Neural crest cell (in vitro differentiated cells): ENCODE measurements at places on chromosomes 11 and 22. TPM values are rescaled to one million over a fixed set of nuclear protein-coding genes. Genes with fewer than 3 reads are reported as not detected.

DNA sequence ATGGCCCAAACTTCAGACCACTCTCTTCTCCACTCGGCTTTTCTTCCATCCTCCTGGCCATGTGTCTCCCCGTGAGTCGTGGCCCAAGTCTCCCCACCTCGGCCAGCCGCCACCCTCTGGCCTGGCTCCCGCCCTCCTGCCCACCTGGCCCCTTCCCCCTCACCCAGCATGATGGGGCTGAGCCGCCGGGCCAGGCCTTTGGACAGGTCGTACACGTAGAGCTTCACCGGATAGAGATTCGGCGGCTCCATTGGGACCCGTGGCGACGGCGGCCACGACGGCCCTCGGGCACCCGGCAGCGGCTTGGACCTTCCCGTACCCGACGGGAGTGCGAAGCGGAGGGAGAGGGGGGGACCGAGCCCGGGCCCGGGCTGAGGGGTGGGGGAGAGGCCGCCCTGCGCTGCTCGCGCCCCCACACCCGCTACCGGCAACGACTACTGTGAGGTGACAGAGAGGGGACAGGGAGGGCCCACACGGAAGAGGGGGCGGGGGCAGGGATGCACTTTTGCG, at the start of gene DESI1:
Gene DESI1, minus strand, starts transcription at position 455 of the 510 bp plus-strand sequence. Its CDS starts 204 bp downstream, at position 251.
- H3K27me3 ChIP-seq = no peaks in the 10 kb centered on the region
- DNase-seq = no peak
- H3K36me3 ChIP-seq = peaks cover 18% of the 10 kb centered on the region
- H3K27ac ChIP-seq = peak within 1 kb of the TSS; percentile 99
- H3K4me1 ChIP-seq = peaks cover 27% of the 10 kb centered on the region

DNA sequence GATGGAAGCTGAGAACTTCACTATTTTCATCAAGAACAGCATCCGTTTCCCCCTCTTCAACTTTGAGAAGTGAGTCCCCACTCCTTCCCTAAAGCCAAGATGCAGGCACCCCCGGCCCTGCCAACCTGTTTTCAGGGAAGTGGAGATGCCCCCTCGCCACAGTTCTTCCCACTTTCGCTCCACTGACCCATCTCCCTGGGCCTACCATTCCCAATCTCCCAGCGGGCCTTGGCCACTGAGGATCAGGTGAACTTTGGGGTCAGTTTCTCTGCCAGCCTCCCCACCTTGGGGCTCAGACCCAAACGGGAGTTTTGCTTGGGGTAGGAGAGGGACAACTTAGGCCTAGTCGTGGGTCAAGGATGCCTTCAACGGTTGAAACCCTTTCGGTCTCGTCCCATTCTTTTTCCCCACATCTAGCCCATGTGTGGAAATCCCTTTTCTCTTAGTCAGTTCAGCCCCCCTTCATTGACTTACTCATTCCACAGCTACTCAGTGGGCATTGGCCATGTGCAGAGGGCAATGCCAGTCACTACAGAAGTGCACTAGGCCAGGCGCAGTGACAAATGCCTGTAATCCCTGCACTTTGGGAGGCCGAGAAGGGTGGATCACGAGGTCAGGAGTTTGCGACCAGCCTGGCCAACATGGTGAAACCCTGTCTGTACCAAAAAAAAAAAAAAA, 10.6 kb downstream of the P2RX3 start:
- H3K4me3 ChIP-seq = no peak overlapping the region
- H3K27ac ChIP-seq = no peak overlapping the region
- peaks cover 5% of the 10 kb centered on the region for H3K36me3 ChIP-seq

GRCh38 chr11:7612056-7612660, 61.1 kb downstream of the CYB5R2 start:
- DNase-seq = no peak
- H3K4me3 ChIP-seq = no peak overlapping the region
- H3K27ac ChIP-seq = no peak overlapping the region
- peaks cover 8% of the 10 kb centered on the region for H3K4me1 ChIP-seq

GRCh38 chr11:127492029-127492428, 491.5 kb upstream of the KIRREL3 start:
- peaks cover 7% of the 10 kb centered on the region for H3K4me1 ChIP-seq
- DNase-seq = no peak
- no peak overlapping the region for H3K4me3 ChIP-seq
- H3K27me3 ChIP-seq = no peaks in the 10 kb centered on the region

DNA sequence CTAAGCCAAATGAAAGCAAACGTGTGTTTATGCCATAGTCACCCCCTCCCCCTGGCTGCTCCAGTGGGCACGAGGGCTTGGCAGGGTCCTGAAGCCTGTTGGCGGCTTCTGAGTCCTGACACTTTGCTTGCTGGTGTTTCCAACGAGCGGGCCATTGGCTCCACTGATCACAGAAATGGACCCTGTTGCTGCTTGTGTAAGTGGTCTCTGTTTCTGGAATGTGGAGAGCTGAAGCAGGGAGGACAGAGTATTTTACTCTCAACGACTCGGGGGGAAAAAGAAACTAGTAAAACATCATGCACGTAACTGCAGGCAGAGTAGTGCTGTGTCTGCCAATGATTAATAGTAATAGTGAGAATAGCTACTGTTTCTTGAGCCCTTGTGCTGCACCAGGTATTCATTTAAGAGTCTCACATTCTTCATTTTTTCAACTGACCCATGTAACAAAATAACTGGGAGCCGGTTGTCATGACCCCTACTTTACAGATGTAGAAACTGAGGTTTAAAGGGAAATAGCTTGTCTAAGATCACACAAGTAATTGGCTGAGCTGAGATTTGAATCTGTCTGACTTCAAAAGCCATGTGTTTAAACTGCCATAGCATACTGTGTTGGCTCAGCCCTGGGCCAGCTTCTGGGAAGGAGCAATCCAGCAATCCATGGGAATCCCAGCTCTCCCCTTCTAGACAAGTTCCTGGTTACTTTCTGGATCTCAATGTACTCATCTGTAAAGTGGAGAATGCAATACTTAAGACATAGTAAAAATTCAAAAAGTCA, 526.7 kb downstream of the INSC start:
- no peaks in the 10 kb centered on the region for H3K36me3 ChIP-seq
- H3K4me1 ChIP-seq = peaks cover 6% of the 10 kb centered on the region
- no peak for DNase-seq

- H3K27me3 ChIP-seq = peaks cover 34% of the 10 kb centered on the region
- no peak overlapping the region for H3K27ac ChIP-seq
- H3K4me3 ChIP-seq = peak overlapping the region; percentile 34
- peaks cover 17% of the 10 kb centered on the region for H3K4me1 ChIP-seq
Observed at GRCh38 chr22:39148727-39149535, 3.5 kb downstream of the CBX7 start.

Gene IRAG1
- 5.4 and 6.1 TPM in 2 replicates for total RNA-seq

Gene KCNJ4
- 4.0 and 4.4 TPM in 2 replicates for total RNA-seq

Gene PICALM
- total RNA-seq = 109 and 111 TPM in 2 replicates

Gene ASCC2
- total RNA-seq = 44.6 and 45.6 TPM in 2 replicates
